ENCODE measurements at places on chromosomes 2 and 18. TPM values are rescaled to one million over a fixed set of nuclear protein-coding genes. Genes with fewer than 3 reads are reported as not detected.
A peak's percentile ranks its signal among the peaks of the same experiment; 100 is the strongest.

GRCh38 chr2:35548171-35548570 lies 807.4 kb upstream of the CRIM1 start:
- peak; percentile 27 for DNase-seq

GRCh38 chr18:286515-287310 lies 18.9 kb upstream of the THOC1 start:
- peak; percentile 51 for DNase-seq

- no peak for DNase-seq
Observed at GRCh38 chr2:202909394-202910192, 1.9 kb downstream of the WDR12 start.

- peak; percentile 38 for DNase-seq
Observed at GRCh38 chr2:85997017-85997970, 108.4 kb downstream of the POLR1A start.

DNA sequence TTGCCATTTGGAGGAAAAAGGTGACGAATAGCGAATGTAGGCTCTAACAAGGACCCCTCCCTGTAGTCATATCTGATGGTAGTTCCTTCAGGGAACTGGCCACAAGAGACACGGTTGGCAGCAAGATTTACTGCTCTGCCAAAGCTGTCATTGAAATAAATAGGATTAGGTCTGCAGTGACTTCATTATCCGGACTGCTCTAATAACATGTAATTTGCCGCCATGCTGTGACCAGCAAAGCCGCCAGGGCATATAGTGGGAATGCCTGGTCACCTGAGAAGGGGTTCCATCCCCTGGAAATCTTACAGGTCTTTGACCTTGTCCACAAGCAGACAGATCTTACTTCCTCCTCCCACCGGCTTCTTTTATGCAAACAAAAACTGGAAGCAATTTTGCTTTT lies 59.4 kb upstream of the LAPTM4A start:
- no peak for DNase-seq

DNA sequence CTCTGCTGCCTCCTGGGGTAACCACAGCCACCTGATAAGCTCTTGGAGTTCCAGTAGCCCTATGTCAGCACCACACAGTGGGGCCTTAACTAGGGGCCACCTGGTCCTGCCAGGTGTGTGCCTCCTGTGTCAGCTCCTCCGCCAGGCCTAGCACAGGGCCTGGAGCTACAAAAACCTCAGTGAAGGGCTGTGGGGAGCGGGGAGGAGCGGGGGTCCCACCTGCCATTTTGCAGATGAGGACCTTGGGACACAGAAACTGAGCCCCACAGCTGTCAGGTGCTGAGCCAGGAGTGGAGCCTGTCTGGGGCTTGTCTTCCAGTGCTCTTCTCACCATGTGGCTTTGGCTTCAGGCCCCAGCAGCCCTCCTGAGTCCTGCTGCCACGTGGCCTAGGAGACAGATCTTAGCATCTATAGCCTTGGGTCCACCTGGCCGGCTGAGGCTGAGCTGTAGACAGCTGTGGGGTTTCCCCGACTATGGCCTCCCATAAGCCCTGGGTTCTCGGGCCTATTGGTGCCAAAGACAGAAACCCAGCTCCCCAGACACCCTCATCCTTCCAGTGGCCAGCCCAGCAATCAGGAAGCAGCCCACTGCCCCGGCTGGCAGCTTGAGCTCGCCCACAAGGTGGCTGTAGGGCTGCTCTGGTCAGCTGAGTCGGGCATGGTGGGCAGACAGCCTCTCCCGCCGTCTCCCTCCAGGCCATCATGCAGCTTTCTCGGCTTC lies 104.5 kb upstream of the MCFD2 start:
- no peak for DNase-seq

DNA sequence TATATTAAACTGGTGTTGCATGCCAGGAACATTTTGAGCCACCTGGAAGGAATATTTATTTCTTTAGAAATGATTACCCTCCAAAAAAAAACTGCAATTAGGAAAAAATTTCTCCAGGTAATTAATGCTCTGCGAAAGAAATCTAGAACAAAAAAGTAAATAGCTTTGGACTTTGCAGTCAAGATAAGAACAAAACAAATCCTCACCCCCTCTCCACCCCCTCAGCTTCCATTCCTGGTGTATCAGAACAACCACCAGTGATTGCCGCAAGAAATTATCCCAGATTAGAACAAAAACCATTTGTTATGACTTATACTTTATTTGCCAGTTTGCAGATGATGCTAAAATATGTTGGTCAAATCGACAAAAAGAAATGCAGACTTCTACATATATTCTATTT lies 17.0 kb upstream of the TCF7L1 start:
- no peak for DNase-seq

DNA sequence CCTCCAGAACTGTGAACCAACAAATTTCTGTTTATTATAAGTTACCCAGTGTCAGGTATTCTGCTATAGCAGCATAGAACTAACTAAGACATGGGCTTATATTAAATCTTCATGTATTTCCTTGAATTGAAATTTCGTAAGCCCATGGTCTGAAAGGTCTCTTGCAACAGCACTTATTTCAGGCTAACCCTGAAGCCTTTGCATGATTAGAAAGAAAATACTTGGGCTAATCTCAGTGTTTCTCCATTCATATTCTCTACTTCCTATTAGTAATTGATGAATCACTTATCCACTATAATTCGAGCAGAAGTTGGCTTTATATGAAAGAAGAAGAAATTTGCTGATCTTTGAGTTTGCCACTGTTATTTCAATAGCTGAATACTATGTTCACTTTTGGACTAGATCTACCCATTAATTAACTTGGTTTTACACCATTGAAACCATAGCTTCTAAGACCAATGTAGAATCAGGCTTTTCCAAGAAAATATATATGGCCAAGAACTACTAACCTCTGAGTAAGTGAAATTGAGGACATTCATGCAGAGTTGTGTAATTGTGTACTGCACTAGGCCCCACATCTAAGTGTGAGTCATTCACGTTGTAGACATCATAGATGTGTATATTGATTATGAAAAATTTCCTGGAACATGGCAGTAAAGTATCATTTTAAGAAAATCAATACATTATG lies 731.6 kb downstream of the SOCS6 start:
- DNase-seq: no peak

GRCh38 chr18:396251-396555 lies 104.3 kb downstream of the COLEC12 start:
- no peak for DNase-seq

DNA sequence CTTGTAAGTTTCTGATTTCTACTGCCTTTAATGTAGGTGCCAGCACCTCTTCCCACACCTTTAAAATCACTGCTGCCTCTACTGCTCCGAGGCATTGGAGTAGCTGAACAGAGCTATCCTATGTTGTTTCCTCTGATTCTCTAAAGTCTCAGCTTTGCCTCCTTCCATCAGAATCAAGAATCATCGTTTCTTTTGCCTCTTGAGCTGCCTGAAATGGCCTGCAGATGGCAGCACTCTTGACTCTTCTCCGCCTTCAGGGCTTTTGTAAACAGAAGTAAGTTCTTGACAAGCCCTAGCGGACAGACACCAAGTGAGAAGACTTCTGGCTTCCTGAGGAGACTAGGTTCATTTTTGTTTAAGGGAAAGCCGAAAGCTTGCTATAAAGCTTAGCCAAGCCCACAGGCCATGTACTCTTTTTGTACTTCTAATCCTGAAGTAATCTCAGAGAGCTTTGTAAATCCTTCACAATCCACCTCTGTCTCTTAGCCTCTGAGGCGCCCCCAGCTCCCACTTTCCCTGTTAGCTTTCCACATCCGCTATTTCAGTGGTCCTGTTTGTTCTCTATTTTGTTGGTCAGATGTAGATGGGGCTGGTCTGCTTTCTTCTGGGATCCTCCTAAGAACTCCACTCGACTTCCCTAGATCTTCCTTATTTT lies 48.4 kb downstream of the GTF3C3 start:
- peak; percentile 18 for DNase-seq

GRCh38 chr2:231673348-231673770 lies 35.0 kb upstream of the PTMA start:
- no peak for DNase-seq

GRCh38 chr2:239831001-239831731 lies 194.0 kb downstream of the NDUFA10 start:
- DNase-seq: no peak

DNA sequence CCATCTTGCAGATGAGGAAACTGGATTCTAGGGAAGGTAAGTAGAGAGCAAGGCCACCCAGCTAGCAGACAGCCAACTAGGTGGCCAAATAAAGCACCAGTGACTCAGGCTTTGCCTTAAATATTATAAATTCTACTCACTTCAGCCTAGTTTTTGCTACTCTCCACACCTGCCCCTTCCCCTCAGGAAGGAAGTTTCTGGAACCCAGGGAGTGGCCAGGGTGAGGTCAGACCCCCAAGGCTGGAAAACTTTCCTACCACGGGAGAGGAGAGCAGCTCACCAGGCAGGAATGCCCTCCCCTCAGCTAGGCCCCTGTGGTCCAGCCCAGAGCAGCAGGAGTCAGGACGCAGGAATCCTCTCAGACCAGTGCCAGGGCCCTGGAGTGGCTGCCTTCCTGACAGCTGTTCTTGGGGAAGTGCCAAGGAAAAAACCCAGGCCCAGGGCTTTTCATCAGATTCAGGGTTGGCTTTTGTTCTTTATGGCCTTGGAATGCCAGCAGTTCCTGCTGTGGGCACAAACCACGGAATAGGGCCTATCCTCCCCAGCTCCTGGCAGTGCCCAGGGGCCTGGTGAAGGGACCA lies 5.1 kb upstream of the PAX8 start:
- DNase-seq: peak; percentile 98

- DNase-seq: no peak
Observed at GRCh38 chr18:30359521-30359920, 683.0 kb downstream of the DSC3 start.

DNA sequence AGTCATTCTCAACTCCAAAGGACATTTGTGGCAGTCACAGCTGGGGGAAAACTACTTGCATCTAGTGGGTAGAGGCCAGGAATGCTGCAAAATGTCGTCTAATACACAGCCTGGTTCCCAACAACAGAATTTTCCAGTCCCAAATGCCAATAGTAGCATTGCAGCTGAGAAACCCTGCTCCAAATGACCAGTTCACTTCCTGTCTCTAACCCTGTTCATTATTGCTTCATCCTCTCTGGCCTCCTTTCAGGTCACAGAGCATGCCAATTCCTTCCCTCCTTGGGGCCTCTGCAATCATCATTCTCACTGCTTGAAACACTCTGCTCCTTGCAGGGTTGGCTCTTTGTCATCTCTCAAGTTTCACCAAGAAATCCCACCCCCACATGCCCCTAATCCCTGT lies 139.1 kb downstream of the IRS1 start:
- peak; percentile 66 for DNase-seq

DNA sequence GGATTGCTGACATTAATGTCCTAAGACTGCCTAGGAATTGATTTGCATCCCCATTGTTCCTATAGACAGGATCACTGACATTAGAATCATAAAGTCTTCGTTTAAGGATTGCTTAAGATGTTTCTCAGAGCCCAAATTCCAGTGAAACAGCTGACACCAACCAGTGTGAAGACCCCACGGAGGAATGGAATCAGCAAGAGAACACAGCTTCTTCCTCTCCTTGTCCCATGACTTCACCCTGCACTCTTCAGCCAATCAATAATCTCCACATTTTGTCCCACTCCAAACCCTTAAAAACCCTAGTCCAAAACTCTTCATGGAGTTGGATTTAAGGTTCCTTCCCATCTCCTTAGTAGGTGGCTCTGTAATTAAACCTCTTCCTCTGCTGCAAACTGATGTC lies 157.0 kb upstream of the NDUFV2 start:
- DNase-seq: peak; percentile 51

DNA sequence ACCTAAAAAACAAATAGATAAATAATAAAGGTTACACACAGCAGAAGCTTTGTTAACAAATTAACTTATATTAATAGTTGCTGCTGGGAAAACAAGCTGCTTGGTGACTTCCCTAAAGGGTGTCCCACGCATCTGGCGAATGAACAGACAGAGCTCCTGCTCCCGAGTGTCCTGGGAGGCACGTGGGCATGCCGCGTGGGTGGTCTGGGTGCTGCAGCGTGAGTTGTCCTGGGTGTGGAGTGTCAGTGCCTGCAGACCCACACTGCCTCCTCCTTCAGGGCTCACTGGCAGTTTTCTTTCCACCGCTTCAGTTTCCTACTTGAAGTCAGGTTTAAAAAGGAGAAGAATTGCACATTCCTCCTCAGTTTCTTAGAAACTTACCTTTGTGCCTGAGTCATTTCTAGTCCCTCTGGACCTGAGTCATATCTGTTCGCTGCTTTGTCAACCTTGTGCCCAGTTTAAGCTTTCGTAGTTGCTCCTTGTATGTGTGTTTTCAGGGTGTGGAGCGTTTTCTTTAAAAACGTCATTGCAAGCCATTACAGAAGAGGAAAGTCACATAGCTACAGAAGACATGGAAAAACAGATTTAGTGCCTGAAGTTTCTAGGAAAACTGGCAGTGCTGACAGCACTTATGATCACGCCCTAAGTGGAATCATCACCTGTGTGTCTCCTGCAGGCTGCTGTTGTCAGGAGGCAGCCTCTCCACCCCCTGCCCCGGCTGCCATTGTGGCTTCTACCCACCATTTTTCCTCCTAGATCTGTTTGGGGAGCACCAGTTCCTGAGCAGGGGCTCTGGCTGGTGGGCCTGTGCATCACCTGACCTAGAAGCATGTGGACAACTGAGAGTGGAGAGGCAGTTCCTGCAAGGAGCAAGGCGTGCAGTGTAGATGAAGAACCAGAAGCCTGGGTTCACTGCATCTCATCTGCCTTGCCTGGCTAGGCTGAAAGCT lies 24.5 kb downstream of the IMPA2 start:
- DNase-seq: no peak

DNA sequence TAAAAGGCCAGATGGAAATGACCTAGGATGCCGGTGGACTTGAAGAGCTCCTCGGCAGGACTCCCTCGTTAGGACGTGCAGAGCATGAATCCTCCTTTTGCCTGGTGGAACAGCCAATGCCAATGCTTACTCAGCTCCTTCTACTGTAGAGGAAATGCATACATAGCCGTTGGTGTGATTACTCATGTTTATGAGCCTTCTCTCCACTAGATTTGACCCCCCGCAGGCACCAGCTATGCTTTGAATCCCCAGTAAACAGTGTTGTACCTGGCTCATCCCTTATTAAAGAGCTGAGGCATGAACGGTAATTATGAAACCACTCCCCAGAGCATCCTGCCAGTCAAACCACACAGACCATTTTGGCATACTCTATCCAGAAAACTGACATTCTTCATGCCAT lies 172.8 kb downstream of the ANTXR1 start:
- no peak for DNase-seq

Gene NAT8
- not detected for total RNA-seq

Gene RNU2-63P
- not detected for total RNA-seq

Gene ANKRD29
- 0.83 TPM for total RNA-seq

Gene LONRF2
- total RNA-seq: not detected

Gene C2orf78
- total RNA-seq: not detected

Gene MCM6
- total RNA-seq: 7.0 TPM

Gene MCFD2
- 51.8 TPM for total RNA-seq

Gene POTEE
- not detected for total RNA-seq

Gene PTPN18
- 11.3 TPM for total RNA-seq

Gene FMNL2
- total RNA-seq: 7.0 TPM

Gene REG1A
- total RNA-seq: not detected

Gene GNLY
- 1.4 TPM for total RNA-seq

Data from myocyte (in vitro differentiated cells).